ENCODE measurements at places on chromosomes 12 and 14.

GRCh38 chr12:52231305-52232202 lies 1.5 kb upstream of the KRT7 start:
- DNase-seq = no peak

DNA sequence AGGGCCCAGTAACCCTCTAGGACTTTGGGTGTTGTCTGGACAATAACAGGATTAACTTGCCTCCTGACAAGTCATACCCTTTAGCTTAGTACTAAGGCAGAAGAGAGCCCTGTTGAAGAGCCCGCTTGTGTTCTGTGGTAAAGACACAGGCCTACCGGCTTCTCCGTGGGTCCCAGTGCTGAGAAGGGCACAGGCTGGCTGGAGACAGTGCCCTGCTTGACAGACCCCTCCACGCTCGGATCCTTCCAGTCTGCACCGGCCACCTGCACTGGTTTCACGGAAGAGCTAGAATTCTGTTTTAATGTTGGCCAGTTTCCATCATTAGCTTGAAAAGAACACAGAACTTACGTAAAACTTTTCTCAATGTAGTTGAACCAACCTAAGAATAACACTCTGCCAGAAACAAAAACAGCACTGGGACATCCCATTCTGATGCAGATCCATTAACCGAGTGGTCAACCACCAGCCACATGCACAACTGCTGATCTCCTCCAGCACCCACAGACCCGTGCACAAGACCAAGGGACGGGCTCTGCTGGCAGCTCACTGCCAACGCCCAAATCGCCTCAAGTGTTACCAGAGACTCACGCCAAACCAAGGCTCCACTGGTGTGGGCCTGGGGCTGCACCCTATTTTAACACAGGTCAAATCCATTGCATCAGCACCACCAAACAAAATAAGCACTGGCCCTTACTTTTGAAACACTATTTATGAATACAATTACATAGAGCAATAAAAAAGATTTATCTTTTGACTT lies 27.1 kb downstream of the ZFYVE21 start:
- DNase-seq = no peak

DNA sequence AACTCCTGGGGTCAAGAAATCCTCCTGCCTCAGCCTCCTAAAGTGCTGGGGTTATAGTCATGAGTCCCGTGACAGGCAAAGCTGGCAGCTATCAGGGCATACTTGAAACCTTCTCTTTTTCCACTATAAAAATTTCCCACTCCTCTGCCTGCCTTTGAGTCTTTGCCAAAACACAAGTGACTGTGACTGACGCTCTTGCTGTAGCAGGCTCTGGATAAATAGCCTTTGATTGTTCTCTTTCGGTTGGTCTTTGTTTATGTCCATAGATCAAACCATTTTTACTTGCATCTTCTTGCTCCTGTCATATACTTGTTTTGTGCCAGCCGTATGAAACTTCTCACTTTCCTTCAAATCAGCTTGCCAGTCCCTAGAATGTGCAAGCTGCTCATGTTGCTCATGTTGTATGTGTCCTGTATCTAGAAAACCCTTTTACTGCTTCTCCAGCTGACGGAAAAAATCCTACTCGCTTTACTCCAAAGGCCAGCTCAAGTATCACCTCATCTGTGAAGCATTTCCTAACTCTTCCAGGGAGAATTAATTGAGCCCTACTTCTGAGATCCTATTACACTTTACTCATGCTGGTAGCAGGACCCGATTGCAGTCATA lies 73.1 kb downstream of the RESF1 start:
- DNase-seq = no peak

GRCh38 chr14:101623685-101624444 lies 62.6 kb downstream of the DIO3 start:
- no peak for DNase-seq

GRCh38 chr14:106738075-106738474 lies 1211.7 kb downstream of the TMEM121 start:
- DNase-seq = no peak

DNA sequence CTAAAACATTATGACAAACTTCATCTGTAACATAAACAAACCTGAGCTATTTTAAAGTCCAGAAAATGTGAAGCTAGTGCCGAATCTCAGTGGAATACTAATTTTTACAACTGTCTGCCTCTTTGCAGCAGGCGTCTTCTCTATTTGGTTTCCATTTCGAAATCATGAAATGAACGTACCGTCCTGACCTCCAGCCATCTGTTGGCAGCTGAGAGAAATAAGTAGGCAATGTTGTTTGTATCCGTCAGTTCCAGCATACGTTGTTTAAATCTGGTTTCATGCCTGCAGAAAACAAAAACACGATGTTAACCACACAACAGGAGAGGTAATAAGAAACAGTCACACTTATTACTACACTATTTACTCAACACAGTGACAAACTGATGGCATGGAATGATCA lies 54.3 kb upstream of the KCNJ8 start:
- no peak for DNase-seq

- DNase-seq = no peak
Observed at GRCh38 chr14:54135804-54136280, 179.2 kb upstream of the BMP4 start.

- no peak for DNase-seq
Observed at GRCh38 chr14:25909045-25909747, 688.6 kb downstream of the NOVA1 start.

- no peak for DNase-seq
Observed at GRCh38 chr14:104865631-104866441, 768 bp downstream of the CEP170B start.

DNA sequence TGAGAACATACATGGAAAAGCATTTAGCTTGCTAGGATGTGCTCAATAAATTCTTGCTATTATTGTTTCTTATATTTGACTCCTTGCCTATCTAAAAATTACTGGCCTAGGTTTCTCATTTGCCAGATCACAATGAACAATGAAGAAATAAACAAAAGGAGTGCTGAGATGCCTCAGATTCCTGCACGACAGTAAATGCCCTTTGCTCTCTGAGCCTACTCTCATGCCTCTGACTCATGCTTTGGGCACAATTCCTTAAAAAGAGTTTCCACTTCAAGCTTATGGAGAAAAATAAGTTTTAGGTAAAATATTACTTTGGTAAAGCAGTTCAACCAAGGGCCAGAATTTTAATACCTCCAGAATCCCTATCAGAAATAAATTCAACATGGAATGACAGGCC lies 30.9 kb downstream of the GRIN2B start:
- DNase-seq = no peak

DNA sequence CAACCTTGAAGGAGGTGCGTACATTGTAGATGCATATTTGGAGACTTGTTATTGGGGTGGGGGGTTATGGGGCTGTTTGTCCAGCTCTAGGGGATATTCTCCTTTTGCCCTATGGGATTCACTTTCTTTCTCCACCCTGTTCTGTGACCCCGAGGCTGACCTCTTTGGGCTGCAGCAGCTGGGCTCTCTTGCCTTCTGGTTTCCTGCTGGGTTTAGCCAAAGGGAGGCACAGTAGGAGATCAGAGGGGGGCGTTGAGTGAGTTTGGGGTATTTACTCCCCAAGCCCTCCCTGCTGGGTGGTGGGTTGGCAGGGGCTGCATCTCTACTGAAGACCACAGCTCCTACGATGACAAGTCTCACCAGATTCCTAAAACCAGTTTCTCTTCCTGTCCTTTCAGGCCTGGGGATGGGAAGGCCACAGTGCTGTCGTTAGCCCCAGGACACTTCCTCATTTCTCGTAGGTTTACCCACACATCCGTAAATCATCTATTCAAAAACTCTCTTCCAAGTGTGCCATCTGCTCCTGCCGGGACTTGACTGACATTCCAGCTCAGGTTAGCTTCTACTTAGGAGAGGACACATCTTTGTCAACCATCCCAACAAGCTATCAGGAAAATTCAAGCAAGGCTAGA lies 127.1 kb downstream of the TMEM30B start:
- DNase-seq = no peak

GRCh38 chr12:93536111-93536765 lies 36.2 kb upstream of the SOCS2 start:
- DNase-seq = no peak

GRCh38 chr12:130588696-130589539 lies 127.2 kb downstream of the RIMBP2 start:
- no peak for DNase-seq

- DNase-seq = no peak
Observed at GRCh38 chr12:12818701-12819100, 5.6 kb downstream of the DDX47 start.

DNA sequence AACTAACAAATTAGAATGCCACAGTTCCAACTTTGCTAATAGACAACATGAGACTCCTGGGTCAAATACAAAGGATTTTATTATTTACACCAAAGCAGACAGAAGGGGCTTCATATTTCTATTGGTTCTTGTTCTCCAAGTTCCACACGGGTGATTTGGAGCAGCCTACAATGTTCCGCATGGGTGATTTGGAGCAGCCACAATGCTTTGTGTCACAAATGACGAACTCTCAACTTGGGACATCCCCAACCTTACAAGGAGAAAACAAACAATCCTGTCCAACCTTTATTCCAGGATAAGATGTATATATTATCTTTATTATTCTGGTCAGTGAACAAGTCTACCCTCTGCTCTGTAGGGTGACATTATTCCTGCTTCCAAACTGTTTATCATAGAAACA lies 694.3 kb upstream of the MGAT4C start:
- DNase-seq = no peak

DNA sequence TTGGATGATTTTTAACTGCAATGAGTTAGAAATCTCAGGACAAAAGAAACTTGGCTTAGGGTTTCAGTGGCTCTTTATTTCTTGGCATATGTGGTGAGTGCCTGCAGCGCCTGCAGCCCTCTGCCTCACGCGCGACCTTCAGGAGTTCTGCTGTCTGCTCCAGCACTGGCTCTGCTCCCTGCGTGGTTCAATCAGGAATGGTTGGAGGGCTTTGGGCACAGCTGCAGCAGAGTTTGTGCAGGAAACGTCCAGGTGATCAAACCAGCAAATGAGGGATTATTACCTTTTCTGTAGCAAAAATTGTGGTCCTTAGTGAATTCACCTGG lies 19.8 kb downstream of the PPM1H start:
- no peak for DNase-seq

GRCh38 chr12:65632131-65632855 lies 192.0 kb upstream of the HMGA2 start:
- no peak for DNase-seq

GRCh38 chr12:47938093-47938492 lies 25.3 kb upstream of the TMEM106C start:
- DNase-seq = no peak

- DNase-seq = peak; percentile 35
Observed at GRCh38 chr12:120903412-120904196, 554 bp downstream of the SPPL3 start.

- peak; percentile 48 for DNase-seq
Observed at GRCh38 chr12:9756706-9757105, 4.0 kb downstream of the CD69 start.

GRCh38 chr14:102140027-102140749 lies 491 bp downstream of the WDR20 start:
- DNase-seq = peak; percentile 10

- DNase-seq = no peak
Observed at GRCh38 chr12:124923905-124924734, 9.7 kb upstream of the UBC start.

- DNase-seq = no peak
Observed at GRCh38 chr12:52686756-52687487, 6.7 kb upstream of the KRT1 start.

DNA sequence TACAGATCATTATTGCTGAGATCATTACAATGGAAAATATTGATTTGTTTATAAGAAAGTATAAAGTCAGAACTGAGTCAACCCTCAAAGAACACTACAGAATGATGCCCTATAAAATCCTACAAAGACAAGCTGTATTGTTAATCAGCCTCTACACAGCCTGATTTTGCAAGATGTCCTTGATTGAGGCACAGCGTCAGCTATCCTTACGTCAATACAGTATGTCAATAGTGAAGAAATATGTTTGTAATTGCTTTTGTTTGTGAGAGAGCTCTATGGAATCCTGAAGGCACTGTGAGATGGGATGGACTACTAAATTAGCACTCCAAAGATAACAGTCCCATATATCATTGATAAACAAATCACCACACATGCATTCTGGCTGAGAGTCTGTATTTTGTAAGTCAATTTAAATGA lies 70.7 kb downstream of the RASSF9 start:
- no peak for DNase-seq

GRCh38 chr12:122537021-122537420 lies 10.0 kb downstream of the KNTC1 start:
- no peak for DNase-seq

GRCh38 chr14:20608383-20609110 lies 17.4 kb upstream of the RNASE12 start:
- no peak for DNase-seq

GRCh38 chr12:64028541-64028940 lies 184.0 kb downstream of the SRGAP1 start:
- DNase-seq = no peak

GRCh38 chr12:121713793-121714192 lies 1.2 kb downstream of the TMEM120B start:
- no peak for DNase-seq

GRCh38 chr12:67148265-67148664 lies 120.9 kb upstream of the CAND1 start:
- DNase-seq = no peak

DNA sequence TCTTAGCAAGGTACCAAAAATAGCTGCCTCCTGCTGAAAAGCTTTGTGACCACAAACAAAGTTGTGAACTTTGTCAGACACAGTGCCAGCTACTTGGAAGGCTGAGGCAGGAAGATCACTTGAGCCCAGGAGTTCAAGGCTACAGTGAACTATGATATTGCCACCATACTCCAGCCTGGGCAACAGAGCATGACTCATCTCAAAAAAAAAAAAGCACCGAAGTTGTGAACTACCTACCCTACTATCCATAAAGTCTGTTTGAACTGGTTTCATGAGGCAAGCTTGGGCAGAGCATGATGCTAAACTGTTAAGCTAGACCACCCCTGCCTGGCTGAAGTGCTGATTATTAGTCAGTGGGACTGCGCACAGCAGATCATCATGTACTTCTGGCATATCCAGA lies 75.5 kb downstream of the RAD52 start:
- DNase-seq = no peak

- no peak for DNase-seq
Observed at GRCh38 chr12:46579474-46579873, 206.9 kb upstream of the SLC38A2 start.

GRCh38 chr14:65286443-65286842 lies 126.1 kb upstream of the FUT8 start:
- no peak for DNase-seq

DNA sequence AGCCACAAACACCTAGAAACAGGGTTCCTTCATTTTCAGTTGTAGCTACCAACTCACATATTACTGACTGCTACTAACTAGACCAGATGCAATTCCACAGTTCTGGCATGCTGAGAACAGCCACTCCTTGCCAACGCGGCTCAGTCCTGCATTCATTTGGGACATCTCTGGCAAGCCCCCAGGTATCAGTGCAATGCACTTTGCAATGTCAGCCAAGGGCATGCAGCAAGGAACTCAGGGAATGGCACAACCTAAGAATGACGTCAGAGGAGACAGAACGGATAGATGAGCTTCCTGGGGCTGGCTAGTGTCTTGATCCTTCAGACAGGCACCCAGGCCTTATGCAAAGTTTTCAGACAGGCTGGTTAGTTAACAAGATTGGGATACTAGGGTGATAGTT lies 29.6 kb downstream of the MAP3K9 start:
- no peak for DNase-seq
